Globus pallidus (tissue), 1 donor: ENCODE measurements at places on chromosomes 1 and 21.
A peak's percentile ranks its signal among the peaks of the same experiment; 100 is the strongest.

GRCh38 chr1:10696977-10697376, 99.5 kb downstream of the CASZ1 start:
- DNase-seq: no peak

- no peak for DNase-seq
These were observed 75.5 kb downstream of the LRRC7 start for GRCh38 chr1:69643266-69643665.

DNA sequence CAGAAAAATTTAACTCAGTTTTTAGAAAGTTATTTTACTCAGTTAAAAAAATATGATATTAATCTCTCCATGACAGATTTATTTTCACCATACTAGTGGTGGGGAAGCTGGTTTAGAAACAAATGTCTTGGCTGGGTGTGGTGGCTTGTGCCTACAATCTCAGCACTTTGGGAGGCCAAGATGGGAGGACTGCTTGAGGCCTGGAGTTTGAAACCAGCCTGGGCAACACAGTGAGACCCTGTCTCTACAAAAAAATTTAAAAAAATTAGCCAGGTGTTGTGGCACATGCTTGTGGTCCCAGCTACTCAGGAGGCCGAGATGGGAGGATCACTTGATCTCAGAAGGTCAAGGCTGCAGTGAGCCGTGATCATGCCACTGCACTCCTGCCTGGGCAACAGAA, 17.3 kb downstream of the TAF5L start:
- no peak for DNase-seq

DNA sequence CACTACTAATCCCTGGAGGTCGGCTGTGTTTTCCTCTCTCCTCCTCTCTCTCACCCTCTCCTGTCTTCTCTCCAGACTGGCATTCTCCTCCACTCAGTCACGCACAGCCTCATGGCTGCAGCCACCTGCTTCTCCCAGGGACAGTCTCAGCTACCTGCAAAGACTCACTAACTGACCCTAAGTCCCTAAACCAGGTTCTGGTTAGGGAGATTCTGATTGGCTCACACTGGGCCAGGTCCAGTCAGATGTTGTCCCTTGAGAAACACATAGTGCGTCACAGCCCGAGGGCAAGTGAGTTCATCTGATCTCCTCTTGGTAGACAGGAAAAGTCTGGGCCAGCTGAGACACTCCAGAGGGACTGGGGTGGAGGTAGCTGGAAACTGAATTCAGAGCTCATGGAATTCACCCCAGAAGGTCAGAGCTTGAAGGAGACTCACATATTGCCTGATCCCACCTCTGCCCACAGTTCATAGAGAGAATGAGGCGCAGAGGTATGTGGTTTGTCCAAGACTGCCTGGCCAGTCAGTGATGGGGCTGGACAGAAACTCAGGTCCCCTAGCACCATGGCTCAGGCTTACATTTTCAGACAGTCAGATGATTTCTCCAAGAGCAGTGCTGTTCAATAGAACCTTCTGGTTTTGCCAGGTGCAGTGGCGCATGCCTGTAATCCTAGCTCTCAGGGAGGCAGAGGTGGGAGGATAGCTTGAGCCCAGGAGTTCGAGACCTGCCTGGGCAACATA, 40.4 kb upstream of the RPL11 start:
- DNase-seq: no peak

GRCh38 chr1:153122831-153123421, 9.6 kb upstream of the SPRR2F start:
- no peak for DNase-seq

DNA sequence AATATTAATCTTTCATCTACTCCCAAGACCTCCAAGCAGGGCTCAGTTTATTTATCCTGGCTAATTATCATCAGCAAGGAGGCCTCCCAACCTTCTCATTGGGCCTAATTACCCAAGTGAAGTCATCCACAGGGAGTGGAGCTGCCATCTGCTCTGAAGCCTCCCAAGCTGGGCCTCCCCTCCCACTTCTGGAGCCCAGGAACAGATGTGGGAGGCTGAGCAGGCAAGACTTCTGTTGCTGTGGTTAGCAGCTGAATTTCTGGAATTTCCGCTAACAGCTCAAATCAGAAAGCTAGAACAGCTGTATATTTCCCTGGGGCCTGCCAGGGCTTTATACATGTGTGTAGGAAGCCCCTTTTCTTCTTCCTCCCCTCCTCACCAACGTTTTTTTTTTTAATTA, 127.5 kb downstream of the UCK2 start:
- no peak for DNase-seq

GRCh38 chr1:28370239-28371009, 884 bp downstream of the PHACTR4 start:
- DNase-seq: no peak

DNA sequence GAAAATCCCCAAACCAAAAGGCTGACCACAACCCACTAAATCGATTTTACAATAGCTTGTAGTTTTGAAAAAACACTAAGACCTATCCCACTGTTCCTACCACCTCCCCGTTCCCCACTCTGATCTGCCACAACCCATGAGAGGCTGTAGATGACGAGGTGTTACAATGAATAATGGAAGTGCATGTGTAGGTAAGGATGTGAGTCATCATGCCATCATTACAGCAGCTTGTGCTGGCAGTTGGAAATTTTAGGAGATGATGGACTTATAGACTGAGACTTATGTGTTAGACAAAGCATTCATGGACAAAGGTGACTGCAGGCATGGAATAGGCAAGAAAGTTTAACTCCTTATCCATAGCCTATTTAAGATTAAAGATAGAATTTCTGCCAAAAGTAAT, 184.7 kb upstream of the CACYBP start:
- no peak for DNase-seq

DNA sequence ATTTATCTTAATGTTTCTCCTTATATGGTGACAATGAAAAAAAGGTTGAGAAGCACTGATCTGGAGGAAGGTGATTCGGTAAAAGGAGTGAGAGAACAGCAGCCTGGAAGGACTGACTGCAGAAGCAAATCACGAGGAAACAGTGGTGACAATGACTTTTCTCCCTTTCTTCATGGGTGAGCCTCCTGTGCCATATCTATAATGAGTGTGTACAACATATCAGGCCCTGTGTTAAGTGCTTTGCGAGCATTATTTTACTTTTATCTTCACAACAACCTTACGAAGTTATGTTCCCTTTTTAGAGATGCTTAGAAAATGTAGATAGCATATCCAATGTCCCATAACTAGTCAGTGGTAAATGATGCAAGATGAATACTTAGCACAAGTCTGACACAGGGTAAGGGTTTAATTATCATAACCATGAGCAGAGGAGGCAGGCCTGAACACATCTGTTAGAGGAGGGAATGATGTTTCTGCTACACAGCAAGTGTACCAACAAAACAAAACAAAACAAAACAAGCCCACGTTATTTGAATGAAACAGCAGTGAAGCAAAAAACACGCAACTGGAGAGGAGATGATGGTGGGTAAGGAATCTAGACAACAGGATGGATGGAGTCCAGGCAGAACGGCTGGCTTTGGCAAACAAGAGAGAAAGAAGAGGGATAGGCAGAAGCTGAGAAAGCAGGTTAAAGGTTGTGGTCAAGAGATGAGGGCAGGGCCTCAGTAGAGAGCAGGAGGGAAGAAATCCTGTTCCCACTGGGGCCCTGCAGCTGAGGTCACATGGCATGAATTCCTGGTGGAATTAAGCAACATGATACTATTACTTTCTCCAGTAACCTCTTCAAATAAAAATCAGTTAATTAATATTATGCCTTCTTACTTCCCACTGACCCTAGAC, 29.6 kb downstream of the GNG12 start:
- DNase-seq: no peak

GRCh38 chr1:49351768-49352167, 575.1 kb upstream of the BEND5 start:
- no peak for DNase-seq

- no peak for DNase-seq
These were observed 14.1 kb upstream of the DPT start for GRCh38 chr1:168742994-168743650.

DNA sequence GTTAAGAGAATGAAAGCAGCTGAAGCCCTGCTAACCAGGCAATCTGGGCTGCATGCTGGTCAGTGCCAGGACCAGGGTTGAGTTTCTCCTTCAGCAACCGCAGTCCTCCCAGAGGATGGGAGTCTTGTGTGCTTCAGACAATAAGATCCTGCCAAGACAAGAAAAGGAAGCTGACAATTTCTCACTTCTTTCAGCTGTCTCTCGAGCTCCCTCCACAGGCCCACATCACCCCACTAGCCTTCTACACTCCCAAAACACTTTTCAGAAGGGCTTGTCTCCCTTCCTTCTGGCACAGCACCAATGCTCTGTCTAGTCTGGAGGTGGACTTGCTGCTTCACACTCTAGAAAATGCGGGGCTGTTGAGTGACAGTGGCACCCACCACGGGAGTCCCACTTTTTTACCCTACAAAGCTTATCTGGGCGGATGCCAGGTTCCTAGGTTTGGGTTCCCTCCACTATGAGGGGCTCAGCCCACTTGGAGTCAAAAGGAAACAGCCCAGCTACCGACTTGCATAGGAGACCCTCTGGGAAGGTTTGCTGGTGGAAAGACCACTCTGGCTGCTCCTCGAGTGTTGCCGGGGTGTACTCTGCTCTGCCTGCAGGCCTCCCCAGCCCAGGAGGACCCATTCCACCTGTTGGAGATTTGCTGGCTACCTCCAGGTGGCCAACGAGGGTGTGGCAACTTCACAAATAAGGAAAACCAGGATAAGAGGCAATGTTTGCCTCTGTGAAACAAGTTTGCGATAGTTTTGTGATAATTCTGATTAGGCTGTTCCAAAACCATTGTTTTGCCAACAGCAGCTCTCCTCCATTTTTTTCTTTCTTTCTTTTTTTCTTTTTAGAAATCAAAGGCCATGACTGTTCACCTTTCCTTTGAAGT, 68.9 kb downstream of the TENT5C start:
- DNase-seq: no peak

GRCh38 chr1:31891280-31891679, 46.9 kb downstream of the PTP4A2 start:
- DNase-seq: no peak

- no peak for DNase-seq
These were observed 27.6 kb upstream of the CLDN14 start for GRCh38 chr21:36507397-36508018.

GRCh38 chr1:213122514-213122929, 71.5 kb downstream of the RPS6KC1 start:
- peak; percentile 63 for DNase-seq

GRCh38 chr1:198116469-198116868, 40.3 kb upstream of the NEK7 start:
- no peak for DNase-seq

DNA sequence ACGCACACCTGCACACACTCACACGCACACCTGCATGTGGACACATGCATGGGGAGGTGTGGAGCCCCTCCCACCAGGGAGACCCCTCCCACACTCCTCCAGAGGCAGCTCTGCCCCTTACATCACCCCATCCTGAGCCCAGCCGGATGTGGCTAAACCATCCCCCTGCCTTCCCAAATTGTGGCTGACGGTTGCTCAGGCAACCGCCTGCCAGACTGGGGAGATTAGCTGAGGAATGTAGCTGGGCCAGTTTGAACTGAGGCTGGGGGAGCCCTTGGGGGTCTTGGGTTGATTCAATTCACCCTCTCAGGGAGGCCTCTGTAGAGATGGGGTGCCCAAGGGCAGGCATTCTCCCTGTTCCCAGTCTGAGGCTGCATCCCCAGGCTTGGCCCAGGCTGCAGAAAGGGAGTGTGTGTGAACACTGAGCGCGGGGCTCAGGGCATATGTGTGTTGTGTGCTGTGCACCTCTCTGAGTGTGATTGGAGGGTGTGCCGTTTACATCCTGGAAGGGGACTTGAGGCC, 12.9 kb downstream of the PTPRU start:
- no peak for DNase-seq

DNA sequence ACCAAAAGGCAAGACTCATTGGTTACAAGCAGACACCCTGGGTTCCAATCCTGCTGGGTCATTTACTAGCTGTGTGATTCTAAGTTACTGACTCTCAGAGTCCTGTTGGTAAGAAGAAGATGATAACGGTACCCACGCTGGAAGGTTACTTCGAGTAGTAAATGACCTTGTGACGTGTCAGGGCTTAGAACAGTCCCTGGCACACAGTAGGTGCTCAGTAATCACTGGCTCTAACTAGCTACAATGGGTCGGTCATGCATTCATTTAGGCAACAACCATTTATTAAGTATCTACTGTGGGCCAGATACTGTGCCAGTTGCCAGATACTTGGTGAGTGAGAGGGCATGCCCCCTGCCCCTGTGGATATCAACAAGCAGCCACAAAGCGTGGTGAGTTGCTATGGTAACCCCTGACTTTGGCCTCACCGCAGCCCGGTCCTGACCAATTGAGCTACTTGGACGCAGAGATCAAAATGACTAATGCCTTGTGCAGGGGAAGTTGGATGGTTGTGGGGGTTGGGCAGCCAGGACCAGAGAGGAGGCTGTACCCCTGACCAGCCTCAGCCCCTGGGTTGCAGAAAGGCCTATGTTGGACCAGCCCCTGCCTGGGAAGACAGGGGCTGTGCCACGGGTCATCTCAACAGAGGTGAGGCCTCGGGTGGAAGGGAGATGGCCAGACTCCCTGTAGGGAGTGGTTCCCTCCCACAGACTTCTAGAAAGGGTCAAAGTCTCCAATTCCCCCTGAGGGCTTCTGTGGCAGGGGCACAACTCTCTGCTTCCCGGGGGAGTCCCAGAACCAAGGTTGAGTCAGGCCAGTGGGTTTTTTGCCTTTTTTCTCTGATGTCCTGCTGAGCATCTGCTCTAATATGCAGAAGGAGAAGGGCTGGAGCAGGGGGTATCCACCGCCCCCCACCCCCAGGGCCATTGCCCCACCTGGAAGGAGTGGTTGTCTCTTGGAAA, 16.0 kb downstream of the DHRS3 start:
- DNase-seq: no peak

GRCh38 chr1:3856923-3857790, at the start of the genes CEP104 and DFFB:
TSS of gene CEP104 (minus strand) at chr1:3857211. CDS start at chr1:3852407, 4,804 bp downstream.
TSS of gene DFFB (plus strand) at chr1:3857476. CDS start at chr1:3857604, 128 bp downstream.
- peak; percentile 79 for DNase-seq

- no peak for DNase-seq
These were observed 8.5 kb upstream of the CPT2 start for GRCh38 chr1:53188099-53188498.

DNA sequence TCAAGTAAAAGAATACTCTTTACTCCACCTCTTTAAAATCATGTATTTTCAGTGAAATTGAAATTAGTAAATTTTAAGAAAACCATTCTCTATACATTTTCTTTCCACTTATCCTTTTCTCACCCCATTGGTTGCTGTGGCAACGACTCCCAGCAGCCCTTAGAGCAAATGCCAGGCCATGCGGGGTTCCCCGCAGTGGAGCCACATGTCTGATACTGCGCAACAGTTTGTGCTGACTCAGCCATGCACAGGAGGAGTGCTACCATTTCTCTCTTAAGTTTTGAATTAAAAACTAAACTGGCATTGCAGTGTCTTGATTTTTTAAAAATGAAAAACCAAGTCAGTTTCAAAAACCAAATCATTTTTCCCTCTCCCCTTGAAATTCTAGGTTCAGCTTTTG, 214.1 kb upstream of the L1TD1 start:
- no peak for DNase-seq

DNA sequence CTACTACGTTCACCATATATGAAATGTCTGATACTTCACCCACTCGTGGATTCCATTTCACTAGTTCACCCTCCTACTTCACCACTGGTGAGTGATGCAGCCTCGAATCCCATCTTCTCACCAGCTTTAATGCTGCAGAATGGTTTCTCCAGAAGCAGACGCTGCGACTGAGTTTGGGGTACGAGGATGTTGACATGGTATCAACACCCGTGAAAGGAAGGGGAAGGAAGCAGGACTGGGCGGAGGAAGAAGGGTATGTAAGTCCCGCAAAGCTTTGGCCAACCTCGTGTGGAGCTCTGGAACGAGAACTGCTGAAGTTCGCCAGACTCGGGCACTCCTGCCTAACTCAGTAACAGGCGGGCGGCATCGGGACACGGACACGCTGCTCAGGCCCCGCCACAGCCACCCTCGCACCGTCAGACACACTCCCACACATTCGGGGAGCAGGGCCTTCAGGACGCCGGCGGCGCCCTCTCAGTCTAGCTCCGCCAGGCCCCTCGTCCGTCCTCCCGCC, 833 bp upstream of the DIP2A start:
- peak; percentile 62 for DNase-seq
